Activated CD8-positive, alpha-beta T cell treated with anti-CD3 and anti-CD28 coated beads, Interleukin-2, amount 10 ng/mL, durations not matched to agents 7 days and 5 days (primary cell): ENCODE measurements at places on chromosomes 12 and 14. TPM values are rescaled to one million over a fixed set of nuclear protein-coding genes. Genes with fewer than 3 reads are reported as not detected.

Gene GLT8D2
- not detected for total RNA-seq

Gene BRAP
- 19.6 TPM for total RNA-seq

Gene ERG28
- total RNA-seq: 19.0 TPM

Gene SLC38A4
- total RNA-seq: not detected

Gene TMED8
- total RNA-seq: 16.7 TPM

Gene ADAM21
- total RNA-seq: not detected

Gene PMCH
- total RNA-seq: not detected

Gene TMPRSS12
- not detected for total RNA-seq

Gene MIP
- total RNA-seq: not detected

Gene MYO1H
- not detected for total RNA-seq

Gene GPR84
- 0.57 TPM for total RNA-seq

Gene DACT1
- 1.1 TPM for total RNA-seq

Gene OVCH1
- not detected for total RNA-seq

Gene GEMIN2
- total RNA-seq: 25.4 TPM

Gene SPATS2
- 12.9 TPM for total RNA-seq

Gene POTEG
- total RNA-seq: not detected

Gene BTG1
- 113 TPM for total RNA-seq

Gene PLXNC1
- total RNA-seq: 45.6 TPM

Gene PRH2
- not detected for total RNA-seq

Gene KRT72
- total RNA-seq: 0.44 TPM

Gene TAS2R46
- total RNA-seq: 1.5 TPM
